ENCODE measurements at places on chromosomes 1 and 21.

GRCh38 chr1:235679644-235680043 lies 30.1 kb upstream of the GNG4 start:
- no peak for DNase-seq

GRCh38 chr1:31617218-31617915 lies at the start of gene HCRTR1:
HCRTR1 (plus strand) TSS chr1:31617689; CDS start chr1:31619193, 1,504 bp downstream.
- no peak for DNase-seq

DNA sequence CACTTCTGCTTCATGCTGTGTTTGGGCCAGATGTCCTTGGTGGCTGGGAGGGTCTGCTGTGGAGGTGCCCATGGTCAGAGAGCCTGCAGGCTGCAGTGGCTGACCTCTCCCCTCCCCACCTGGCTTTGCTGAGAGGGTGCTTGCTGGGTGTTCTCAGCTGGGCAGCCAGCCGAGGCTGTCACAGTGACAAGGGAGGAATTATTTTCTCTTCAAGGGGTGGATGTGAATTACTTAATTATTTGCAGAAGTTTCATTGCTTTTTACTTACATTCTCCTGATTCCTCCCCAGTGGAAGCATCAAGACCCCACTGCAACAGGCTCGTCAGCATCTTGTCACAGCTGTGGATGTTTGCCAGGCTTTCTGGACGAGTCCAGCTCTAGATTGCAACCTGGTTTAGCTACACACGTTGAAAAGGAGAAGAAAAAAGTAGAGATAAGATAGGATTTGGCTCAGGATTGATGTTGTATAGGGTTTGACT lies 70.3 kb downstream of the GALNT2 start:
- no peak for DNase-seq

- DNase-seq, result no peak
These were observed 19.2 kb downstream of the ITGB2 start for GRCh38 chr21:44901391-44902074.

GRCh38 chr1:167208624-167208976 lies 12.1 kb upstream of the POU2F1 start:
- DNase-seq, result no peak

Data from stimulated activated CD8-positive, alpha-beta memory T cell treated with anti-CD3 and anti-CD28 coated beads, Interleukin-2, amount 100 ng/mL, for 1 hour (primary cell).